ENCODE measurements at places on chromosomes 5 and 9.

DNA sequence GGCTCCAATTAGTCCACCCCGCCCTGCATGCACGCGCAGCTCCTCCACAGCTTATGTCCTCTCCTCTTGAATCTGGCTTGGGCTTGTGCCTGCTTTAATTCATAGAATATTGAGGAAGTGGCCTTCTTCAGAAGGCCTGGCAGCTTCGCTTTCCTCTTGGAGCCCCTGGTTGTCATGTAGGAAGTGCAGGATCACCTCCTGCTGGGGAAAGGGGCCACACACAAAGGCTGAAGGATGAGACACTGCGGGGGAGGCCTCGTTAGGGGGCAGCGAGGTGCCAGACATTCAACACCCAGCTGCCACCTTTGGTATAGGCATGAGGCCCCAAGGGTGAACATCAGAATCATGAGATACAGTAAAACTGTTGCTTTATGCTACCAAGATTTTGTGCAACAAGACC lies 2.7 kb upstream of the CNOT6 start:
- DNase-seq, result no peak

DNA sequence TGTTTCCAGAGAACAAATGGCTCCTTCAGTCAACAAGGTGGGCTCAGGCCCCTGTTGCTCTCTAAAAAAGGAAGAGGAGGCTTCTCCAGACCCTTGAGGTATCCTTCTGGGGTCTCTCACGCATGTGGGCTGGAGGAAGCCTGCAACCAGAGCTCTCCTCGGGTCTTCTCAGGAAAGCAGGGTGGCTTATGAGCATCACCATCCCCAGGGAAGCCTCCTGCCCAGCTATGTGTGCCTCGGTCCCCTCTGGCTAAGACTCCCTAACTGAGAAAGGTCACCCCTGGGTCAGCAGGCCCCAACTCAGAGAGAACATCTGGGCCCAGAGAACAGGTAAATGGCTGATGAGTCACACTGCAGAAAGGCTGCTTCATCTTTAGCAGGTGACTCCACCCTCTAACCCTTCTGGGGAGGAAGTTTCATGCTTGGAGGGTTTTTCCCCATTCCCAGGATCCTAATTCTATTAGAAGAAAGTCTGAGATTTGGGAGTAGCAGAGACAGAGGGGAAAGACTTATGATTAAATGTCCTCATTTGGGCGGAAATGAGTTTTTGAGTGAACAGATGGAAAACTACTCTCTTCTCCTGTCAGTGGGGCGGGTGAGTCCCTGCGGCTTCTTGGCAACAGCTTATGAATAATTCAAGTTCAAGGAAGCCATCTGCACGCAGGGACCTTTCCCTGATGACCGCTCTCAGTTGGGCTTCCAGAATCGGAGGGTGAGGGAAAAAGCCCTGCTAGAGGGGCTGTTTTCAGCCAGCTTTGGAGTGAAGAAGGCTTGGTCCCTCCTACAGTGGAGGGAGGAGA lies 41.9 kb downstream of the TGFBI start:
- DNase-seq, result no peak

- DNase-seq, result no peak
These were observed 21.5 kb upstream of the ASS1 start for GRCh38 chr9:130423272-130423671.

DNA sequence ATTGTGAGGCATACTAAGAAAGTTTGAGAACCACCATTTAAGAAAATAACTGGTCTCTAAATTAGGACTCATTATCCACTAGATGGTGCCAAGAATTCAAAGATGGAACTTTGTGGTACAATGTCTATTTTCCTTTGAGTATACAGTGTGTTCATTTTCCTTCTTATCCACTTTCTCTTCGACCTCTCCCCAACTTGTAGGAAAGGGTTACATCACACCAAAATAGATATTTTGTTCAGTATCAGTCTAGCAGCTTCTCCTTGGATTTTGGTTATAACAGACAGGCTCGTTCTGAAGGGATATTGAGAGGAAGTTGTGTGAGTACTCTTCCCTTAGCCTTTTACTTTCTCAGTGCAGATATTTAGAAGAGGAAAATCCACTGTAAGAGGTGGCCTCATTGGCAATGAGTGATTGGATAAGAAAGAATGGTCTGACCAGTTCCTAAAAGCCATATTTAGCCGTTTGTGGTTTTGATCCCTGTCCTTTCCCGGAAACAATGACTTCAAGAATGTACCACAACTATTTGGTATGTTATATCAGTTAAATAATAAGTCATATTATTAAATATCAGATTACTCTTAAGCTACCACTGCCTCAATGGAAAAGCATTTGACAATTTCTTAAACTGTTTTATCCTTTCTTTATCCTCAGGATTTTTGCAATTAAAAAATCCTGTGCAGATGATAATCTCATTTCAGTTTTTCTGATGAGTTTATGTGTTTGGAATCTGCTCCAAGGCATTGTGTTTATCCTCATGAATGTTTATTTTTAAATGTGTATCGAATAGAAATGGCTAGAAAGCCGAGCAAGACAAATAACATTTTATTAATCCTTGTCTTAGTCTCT lies 69.0 kb upstream of the GRAMD2B start:
- DNase-seq, result peak; percentile 8

DNA sequence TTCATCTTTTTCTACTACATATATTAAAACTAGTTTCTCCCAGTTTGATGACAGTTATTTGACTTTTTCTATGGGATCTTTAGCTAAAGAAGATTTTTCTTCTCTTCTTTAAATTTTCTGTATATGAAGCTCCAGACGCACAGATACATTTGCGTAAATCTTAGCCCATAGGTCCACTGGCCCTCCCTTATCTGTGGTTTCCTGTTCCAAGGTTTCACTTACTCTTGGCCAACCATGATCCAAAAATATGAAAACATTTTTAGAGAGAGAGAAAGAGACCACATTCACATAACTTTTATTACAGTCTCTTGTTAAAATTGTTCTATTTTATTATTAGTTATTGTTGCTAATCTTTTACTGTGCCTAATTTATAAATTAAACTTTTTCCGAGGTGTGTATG lies 270.2 kb upstream of the DAPK1 start:
- DNase-seq, result no peak

GRCh38 chr5:176578391-176578808 lies 29.3 kb downstream of the CDHR2 start:
- DNase-seq, result peak; percentile 49

DNA sequence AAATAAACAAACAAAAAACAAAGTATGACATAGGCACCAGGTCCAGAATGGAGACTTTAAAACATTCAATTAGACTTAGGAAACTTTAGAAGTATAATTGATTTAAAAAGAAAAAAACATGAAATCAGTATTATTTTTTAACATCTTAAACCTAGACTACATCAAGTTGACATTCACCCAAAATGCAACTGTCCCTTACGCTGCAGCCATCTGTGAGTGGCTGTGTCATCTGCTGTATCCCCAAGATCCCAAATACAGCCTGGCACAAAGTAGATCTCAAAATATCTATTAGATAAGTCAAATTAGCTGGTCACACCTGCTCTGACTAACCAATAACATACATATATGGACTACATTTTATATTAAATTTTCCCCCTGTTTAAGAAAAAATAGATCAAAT lies 7.8 kb downstream of the TTLL11 start:
- DNase-seq, result no peak

DNA sequence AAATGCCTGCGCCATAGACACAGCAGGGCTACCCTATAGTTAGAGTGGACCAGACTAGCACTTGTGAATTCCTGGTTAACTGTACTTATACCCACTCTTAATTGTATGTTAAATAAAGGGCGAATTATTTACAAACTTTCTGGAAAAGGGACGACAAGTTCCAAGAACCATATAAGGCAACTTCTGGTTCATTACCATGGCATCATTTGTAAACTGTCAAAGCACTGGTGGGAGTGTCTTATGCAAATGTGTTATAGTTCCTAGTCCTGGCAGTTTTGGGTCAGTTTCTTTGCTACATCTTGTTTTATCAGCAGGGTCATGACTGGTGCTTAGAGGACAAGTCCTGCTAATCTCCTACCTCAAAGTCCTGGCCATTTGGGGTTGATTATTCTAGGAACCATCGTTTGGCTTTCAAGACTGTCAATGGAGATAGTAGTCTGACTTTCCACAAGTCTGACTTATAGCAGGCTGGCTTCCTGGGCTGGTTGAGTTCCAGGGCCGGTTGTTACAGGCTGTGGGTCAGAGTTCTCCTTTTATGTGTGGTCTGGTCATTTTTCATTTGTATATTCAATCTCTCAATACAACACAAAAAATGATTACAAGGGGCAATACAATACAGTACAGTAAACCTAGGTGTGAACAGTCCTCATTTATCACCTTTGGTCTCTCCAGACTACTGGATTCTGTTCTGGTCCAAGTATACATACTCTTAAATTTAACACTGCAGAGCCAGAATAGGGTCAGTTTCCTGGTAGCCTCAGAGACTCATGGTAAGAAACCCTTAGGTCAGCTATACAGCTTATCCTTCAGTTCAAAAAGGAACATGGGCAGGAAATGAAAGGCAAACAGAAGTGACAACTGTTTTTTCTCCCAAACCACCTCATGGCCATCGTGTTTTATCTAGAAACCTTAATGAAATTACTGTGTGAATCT lies 8.3 kb upstream of the CFAP95 start:
- DNase-seq, result no peak

DNA sequence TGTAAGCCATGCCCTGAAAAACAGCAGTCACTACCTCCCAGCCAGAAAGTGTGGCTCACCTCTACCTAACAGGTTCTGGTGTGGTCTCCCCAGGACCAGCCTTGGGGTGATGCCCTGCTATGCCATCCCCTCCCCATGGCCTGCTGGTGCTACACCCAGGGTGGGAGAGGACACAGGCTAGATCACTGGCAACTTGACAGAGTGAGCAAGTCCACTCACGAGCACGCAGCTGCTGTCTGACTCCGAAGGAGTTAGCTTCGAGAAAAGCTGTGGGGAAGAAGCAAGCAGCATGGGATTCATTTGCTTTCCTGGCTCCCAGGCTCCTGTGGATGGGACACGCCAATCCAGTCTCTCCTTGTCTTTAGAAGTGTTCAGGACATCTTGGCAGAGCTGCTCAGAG lies 102.2 kb downstream of the COL5A1 start:
- DNase-seq, result no peak

GRCh38 chr9:133910855-133911514 lies 81.1 kb downstream of the VAV2 start:
- no peak for DNase-seq

GRCh38 chr5:124252191-124252638 lies 494.2 kb downstream of the ZNF608 start:
- DNase-seq, result peak; percentile 83

DNA sequence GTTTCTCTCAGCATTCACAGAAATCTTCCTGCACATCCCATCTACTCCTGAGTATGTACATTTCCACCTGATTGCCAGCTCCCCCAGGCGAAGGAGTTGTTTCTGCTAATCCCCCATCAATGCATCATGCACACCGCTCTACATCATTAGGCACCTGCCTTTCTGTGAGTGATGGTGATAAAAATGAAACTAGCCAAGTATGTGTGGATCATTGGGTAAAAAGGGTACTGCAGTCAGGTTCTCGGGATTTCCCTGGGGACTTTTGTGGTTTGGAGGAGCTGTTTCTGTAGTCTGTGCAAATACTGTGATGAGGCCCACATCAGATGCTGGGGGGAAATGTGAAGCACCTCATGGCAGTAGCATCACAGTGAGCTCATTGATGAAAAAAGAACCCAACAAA lies 30.4 kb downstream of the CAMK4 start:
- no peak for DNase-seq

DNA sequence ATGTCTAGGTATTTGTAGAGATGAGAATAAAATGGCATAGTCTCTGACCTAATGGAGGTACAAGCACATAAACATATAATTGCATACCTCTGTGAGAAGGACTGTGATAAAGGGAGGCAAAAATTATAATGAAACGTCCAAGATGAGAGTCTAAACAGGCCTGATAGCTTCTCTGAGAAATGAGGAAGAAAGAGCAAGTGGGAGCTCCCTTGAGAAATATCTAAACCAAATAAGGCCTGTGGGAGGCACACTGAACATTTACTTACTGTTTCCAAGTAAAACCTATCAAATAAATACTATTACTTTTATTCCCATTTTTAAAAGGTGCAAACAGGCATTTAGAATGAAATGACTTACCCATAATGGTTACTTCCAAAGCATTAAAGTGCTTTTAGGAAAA lies 125.6 kb upstream of the PAPPA start:
- no peak for DNase-seq

Measured in SHP77 (cell line).